ENCODE measurements at places on chromosomes 16 and 17.

DNA sequence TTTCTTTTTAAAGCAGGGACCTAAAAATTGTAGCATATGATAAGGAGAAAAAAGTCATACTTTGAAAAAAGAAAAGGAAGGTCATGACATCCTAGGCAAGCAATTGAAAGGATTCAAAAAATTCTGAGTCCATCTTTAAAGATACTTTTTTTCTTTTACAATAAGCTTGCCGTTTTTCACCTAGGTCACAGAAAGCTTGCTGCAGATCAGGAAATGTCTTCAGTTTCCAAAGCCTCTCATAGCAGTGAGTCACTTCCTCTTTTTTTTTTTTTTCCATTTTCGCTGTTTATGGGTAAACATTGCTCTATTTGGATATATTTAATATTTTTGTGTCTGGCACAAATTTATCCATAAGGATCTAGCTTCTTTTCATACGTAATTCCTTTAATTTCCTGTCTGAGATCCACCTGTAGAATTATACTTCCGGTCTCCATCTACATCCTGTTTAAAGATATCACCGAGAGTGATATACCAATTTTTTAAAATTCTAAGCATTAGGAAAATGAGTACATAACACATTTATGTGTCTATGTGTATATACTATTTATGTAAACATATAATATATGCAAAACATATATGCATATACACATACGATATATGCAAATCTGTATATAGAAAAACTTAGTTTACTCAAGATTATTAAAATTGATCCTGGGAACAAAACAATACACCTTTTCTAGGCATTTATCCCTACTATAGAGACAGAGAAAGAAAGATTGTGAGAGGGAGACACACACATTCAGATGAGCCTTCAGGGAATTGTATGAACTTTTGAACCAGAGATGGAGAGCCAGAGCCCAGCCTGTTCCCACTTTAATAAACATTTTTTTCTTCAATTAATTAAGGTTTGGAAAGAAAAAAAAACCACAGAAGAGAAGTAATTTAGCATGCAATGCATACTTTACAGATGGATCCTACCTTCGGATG is 134.4 kb downstream of the SKAP1 start:
- DNase-seq: no peak

GRCh38 chr16:88320947-88321634 is 61.7 kb upstream of the ZNF469 start:
- DNase-seq: no peak

GRCh38 chr16:22814711-22815105 is 746 bp downstream of the HS3ST2 start:
- no peak for DNase-seq

DNA sequence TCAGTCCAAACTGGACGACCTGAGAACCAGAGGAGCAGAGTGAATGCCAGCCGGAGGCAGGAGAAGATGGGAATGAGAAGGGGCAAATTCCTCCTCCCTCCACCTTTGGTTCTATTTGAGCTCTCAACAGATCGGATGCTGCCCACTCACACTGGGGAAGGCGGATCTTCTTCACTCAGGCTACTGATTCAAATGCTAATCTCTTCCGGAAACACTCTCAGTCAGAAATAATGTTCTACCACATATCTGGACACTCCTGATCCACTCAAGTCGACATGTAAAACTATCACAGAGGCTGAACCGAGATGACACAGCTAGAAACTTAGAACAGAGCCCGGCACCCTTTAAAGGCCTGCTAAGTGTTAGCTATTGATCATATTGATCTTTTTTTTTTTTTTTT is 57.4 kb upstream of the GRIN2A start:
- no peak for DNase-seq

DNA sequence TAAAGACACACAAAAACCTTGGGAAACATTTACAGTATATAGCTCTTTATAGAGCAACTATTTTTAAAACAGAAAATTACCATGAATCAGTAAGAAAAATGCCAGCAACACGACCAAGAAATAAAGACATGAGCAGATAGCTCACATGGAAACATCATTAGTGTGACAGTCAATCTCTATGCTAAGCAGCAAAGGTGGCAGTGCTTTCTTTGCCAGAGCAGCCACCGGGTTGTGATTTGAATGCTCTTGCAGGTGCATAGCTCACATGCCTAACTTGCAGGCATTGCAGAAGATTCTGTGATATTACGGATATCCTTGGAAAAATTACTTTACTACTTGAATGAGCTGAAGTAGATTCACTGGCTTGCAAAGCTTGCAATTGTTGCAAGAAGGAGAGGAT is 652.9 kb upstream of the C16orf82 start:
- DNase-seq: no peak

GRCh38 chr16:51952500-51952899 is 594.4 kb downstream of the TOX3 start:
- no peak for DNase-seq

- DNase-seq: no peak
Measured at GRCh38 chr17:76797241-76797840, 59.4 kb downstream of the MFSD11 start.

DNA sequence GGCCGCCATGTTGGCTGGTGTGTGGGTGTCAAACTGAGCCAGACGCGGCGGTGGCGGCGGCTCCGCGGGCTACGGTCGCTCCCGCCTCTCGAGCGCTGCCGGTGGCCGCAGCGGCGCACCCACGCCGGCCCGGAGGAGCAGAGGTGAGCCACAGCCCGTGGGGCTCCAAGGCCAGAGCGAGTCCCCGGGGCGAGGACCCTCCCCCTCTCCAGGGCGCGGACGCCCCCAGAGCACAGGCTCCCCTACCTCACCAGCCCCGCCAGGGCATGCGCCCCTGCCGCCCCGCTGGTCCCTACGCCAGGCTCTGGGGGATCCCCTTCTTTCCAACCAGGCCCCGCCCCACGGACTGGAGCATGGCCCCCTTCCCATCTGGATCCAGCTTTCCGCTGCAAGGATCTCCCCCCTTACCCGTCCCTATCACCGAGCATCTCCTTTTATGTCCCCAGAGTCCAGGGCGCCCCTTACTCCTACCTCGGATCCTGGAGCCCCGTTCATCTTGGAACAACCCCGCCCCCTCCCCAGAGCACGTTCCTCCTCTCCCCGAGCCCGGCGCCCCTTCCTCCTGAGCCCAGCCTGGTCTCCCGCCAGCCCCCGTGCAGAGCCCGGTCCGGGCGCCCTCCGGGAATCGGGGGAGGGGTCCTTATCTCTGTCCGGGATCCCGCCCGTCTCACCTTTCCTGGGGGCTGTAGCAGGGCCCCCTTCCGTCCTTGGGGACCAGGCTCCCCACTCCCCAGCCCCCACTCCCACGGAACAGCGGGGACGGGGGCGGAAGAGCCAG is 412 bp downstream of the EPN2 start:
- peak; percentile 70 for DNase-seq

- DNase-seq: no peak
Measured at GRCh38 chr16:48052731-48053417, 102.9 kb downstream of the ABCC12 start.

DNA sequence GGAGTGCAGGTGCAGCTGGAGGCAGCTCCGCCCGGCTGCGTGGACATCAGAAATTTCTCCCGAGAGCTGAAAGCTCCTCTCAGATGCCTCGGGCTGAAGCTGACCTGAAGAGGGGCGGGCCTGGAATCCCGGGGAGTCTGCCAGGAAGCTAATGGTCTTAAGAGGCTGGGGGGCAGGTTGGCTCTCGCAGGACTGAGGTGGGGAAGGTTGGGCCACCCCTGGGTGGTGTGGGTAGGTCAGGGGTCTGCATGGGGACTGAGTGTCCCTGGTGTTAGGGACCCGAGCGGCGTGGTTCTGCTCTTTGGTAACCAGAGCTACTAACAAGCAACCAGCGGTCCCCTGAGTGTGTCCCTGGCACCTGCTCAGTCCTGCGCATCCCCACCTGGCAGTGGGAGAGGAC is 3.5 kb downstream of the CHMP6 start:
- no peak for DNase-seq

Measured in psoas muscle (tissue), 8 donors.